Cerebellar nuclear complex (tissue), 1 donor: ENCODE measurements at places on chromosomes 6 and 20.

GRCh38 chr6:144797881-144798589, 512.9 kb downstream of the UTRN start:
- no peak for DNase-seq

GRCh38 chr6:81751388-81752083, 945 bp downstream of the TENT5A start:
- peak; percentile 4 for DNase-seq

DNA sequence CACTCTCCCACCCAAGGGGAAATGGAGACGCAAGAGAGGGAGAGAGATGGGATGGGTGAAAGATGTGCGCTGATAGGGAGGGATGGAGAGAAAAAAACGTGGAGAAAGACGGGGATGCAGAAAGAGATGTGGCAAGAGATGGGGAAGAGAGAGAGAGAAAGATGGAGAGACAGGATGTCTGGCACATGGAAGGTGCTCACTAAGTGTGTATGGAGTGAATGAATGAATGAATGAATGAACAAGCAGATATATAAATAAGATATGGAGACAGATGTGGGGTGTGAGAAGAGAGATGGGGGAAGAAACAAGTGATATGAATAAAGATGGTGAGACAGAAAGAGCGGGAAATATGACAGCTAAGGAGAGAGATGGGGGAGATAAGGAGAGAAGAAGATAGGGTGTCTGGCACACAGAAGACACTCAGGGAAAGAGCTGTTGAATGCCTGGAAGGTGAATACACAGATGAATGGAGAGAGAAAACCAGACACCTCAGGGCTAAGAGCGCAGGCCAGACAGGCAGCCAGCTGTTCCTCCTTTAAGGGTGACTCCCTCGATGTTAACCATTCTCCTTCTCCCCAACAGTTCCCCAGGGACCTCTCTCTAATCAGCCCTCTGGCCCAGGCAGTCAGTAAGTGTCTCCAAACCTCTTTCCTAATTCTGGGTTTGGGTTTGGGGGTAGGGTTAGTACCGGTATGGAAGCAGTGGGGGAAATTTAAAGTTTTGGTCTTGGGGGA, 754 bp downstream of the TNF start:
- no peak for DNase-seq

DNA sequence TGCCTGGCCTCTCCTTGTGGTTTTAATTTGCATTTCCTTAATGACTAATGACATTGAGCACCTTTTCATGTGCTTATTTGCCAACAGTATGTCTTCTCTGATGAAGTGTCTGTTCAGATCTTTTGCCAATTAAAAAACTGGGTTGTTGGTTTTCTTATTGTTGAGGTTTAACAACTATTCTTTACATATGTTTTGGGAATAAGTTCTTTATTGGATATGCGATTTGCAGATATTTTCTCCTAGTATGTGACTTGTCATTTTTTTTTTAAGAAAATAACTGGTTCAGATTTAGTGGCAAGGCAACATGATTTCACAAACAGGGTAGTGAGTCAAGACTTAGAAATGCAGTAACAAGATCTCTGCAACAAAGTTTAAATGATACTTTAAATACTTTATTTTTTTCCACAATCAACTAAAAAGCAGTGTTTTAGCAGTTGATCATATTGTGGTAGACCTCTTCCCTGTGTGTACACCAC, 67.8 kb downstream of the TIAM2 start:
- no peak for DNase-seq

DNA sequence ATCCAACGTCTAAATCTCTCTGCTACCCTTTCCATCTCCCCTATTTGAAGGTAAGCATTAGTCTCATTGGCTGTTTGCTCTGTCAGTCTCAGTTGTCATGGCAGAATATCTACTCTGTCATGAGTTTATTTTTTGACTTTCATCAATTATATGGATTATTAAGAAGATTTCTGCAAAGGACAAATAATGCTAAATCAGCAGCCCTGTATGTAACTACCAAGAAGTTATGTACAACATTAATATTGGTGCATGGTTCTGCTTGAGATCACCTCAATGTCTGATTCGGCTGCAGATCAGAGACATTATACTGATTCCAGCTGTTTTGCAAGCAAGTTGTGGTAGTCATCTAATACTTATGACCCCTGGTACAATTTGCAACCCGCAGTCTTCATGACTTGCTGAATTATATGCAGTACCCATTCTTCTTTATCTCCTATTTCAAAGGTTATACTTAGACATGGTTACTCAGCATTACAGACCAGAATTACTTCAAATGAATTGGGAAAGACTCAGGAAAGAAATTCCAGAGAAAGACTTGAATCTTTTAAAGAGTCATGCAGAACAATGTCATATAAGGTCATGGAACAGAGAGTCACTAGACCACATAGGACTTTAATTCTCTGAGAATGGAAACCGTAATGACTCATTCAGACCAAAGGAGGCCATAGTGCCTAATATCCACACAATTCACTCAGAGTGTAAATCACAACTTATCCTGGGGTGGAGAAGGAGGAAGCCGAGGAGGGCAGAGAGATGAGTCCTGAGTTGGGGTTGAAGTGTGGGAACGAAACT, 201.4 kb downstream of the IBTK start:
- DNase-seq, result no peak

- DNase-seq, result no peak
Observed at GRCh38 chr6:10081957-10082356, 332.9 kb downstream of the TFAP2A start.

- no peak for DNase-seq
Observed at GRCh38 chr6:79997728-79998127, 6.7 kb upstream of the TTK start.

DNA sequence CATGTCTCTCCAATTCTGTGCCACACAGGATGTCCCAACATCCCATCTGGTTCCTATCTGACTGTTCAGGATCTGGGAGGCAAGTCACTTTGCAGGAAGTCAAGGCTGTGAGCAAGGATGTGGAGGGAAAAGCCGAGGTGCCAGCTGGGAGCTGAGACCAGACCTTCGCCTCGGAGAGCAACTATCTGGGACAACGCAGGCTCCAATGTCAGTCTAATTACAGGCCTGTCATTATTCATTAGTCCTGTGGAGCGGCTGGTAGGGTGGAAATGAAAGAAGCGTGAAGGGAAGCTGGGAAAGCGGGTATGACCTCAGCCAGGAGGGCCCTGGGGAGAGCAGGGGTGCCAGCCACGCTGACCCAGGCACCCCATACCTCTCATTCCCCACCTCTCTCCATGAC, 147.3 kb downstream of the UNC5CL start:
- no peak for DNase-seq

- no peak for DNase-seq
Observed at GRCh38 chr20:4084096-4084495, 68.7 kb upstream of the RNF24 start.

- no peak for DNase-seq
Observed at GRCh38 chr20:34708621-34709043, 4.5 kb downstream of the TP53INP2 start.

DNA sequence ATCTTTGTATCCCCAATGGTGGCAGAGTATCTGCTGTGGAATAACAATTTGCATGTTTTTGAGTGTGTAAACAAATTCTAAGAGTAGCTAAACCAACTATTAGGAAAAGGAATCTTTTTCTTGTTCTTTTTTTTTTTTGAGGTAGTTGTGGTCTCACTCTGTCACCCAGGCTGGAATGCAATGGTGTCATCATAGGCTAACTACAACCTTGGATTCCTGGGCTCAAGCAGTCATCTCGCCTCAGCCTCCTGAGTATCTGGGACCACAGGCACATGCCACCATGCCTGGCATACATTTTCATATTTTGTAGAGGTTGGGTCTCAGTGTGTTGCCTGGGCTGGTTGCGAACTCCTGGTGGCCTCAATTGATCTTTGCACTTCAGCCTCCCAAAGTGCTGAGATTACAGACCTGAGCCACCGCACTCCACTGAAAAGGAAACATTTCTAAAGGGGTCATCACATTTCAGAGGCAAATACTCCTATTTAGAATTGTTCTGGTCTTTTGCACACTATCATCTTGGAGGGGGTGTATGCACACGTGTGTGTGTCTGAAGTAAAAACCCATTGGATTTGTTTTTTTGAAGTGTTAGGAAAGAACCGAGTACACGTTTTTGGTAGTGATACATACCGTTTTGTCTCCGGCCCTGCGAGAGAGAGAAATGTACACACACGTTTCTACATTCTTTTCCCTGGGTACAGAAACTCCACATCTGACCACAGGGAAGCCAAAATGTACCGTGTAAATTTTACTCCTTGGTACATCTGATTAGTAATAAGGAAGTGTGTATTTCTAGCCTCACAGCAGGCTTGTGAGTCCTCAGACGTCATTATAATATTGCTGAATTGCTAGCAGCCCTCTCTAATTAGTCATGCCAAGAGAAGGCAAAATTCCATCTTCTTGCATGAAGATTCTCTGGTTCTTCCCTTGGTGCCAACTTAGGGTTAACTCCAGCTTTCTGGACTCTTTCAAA, 183.6 kb downstream of the JARID2 start:
- no peak for DNase-seq
